ENCODE measurements at places on chromosomes 6 and 20. TPM values are rescaled to one million over a fixed set of nuclear protein-coding genes. Genes with fewer than 3 reads are reported as not detected.

GRCh38 chr20:47090835-47091234 is 196.2 kb downstream of the EYA2 start:
- no peak for DNase-seq
- no peaks in the 10 kb centered on the region for H3K4me1 ChIP-seq
- H3K27me3 ChIP-seq, result peaks cover 2% of the 10 kb centered on the region

DNA sequence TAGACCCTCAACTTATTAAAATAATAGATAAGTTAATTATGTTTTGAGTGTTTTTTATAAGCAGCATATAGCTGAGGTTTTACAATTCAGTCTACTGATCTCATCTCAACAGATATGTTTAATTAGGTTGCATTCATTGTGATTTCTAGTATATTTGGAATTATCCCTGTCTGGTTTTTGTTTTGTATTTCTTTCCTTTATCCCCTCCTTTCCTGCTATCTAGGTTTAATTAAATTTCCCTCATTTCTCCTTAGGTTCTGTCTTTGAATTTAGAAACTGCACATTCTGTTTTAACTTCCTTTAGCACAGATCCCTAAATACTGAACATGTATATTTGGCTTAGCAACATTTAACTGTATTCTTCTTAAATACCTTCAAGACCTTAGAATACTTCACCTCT is 4.9 kb upstream of the SUMO4 start:
- no peak for DNase-seq
- H3K27me3 ChIP-seq, result no peaks in the 10 kb centered on the region
- H3K4me3 ChIP-seq, result no peak overlapping the region
- peaks cover 46% of the 10 kb centered on the region for H3K4me1 ChIP-seq
- H3K36me3 ChIP-seq, result peaks cover 72% of the 10 kb centered on the region
- peak overlapping the region; percentile 13 for H3K27ac ChIP-seq

DNA sequence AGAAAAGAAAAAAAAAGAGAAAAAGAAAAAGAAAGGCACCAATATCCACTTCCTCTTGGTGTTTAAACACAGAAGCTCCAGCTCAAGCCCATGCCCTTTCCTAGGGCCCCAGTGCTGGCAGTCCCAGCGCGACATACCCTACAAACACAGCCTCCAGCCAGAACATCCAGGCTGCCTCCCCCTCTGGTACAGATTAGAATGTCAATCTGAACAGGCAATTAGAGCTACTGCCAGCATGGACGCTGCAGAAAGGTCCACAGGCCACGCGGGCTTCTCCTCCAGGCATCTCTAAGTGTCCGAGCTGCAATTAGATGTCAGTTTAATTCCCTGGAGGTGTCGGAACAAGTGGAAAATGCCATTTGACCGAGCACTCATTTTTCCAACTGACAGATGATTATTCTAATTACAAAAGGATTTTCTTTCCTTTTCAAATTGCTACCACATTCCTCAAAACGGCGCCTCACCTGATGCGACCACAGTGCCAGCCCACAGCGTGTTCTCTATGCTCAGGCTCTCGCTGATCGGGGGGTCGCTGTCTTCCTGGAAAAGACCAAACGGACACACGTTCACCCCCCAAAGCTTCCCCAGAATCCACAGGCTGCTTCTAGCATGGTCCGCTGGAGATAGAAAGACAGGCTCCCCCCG is 79.5 kb downstream of the ATP9A start:
- no peak for DNase-seq
- H3K36me3 ChIP-seq, result no peaks in the 10 kb centered on the region
- no peak overlapping the region for H3K27ac ChIP-seq

- no peaks in the 10 kb centered on the region for H3K4me1 ChIP-seq
- H3K27ac ChIP-seq, result no peak overlapping the region
- no peaks in the 10 kb centered on the region for H3K36me3 ChIP-seq
- H3K4me3 ChIP-seq, result no peak overlapping the region
- peak; percentile 74 for DNase-seq
Measured at GRCh38 chr20:59751075-59751711, 146.9 kb downstream of the PHACTR3 start.

DNA sequence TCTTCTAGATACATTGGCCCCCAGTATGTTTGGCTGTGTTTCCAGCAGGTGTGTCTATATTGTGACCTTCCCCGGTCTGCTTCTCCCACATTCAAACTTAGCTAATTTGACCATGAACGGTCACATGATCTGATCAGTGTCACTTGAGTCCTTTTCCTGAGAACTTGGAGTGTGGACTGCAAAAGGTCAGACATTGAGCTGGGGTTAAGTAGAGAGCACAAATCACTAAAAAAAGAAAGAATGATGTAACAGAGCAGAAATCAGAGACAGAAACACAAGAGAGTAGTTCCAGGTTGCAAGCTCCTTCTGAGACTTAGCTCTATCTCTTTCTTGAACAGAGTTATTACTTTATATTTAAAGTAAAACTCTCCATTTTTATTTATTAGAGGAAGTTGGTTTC is 733.9 kb downstream of the CBLN4 start:
- no peak for DNase-seq
- H3K36me3 ChIP-seq, result no peaks in the 10 kb centered on the region
- H3K27me3 ChIP-seq, result no peaks in the 10 kb centered on the region
- H3K4me3 ChIP-seq, result no peak overlapping the region
- H3K4me1 ChIP-seq, result no peaks in the 10 kb centered on the region

DNA sequence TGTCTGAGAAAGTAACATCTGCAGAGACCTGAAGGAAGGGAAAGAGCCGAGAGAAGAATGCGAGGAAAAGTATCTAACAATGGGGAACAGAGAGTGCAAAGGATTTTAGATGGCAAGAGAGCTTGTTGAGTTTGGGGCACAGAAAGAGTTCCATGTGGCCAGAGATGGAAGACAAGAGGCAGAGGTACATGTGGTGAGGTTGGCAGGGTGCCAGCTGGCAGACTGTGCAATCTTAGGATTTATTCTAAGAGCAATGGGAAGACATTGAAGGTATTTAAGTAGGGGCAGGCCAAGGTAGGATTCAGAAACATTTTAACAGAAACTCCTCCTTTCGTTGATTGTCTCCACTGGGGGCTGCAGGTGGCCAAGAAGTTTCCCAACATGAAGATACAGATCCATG is 20.4 kb upstream of the LBP start:
- no peak overlapping the region for H3K4me3 ChIP-seq
- peaks cover 10% of the 10 kb centered on the region for H3K27me3 ChIP-seq
- DNase-seq, result no peak
- no peak overlapping the region for H3K27ac ChIP-seq
- no peaks in the 10 kb centered on the region for H3K4me1 ChIP-seq
- H3K36me3 ChIP-seq, result no peaks in the 10 kb centered on the region

DNA sequence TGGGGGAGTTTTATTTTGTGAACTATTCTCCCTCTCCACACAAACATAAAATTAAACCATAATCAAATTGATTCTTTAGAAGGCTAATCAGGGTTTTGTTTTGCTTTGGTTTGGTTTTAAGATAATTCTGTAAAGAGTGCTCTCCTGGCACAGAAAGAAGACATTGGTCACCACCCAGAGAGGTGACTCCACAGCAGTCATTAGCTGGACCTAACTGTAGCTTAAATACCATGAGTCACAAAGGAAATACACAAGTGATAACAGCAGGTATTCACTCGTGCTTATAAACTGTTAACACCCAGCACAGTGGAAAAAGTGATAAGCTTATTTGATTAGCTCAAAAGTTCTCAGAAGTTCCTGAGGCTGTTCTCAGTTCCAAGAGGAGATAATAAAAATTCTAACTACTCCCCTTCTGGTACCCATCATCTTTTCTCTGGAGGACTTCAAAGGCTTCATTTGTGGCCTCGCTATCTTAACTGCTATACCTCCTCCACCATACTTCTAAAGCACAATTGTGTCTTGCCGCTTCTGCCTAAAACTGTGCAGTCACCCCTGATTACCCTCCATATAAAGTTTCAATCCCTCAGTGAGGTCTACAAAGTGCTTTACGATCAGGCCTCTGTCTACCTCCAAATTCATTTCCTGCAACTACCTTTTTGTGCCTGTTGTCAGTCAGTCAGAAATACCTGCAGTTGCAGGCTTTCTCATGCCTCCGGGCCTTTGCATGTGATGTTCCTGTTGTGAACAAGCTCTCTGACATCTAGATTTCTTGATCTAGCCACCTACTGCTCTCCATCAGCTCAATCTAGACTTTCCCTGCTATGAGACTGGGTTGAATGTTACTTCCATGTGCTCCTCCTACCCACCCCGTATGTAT is 201.1 kb downstream of the SAMD5 start:
- no peaks in the 10 kb centered on the region for H3K27me3 ChIP-seq
- no peak overlapping the region for H3K4me3 ChIP-seq
- H3K27ac ChIP-seq, result no peak overlapping the region
- H3K4me1 ChIP-seq, result no peaks in the 10 kb centered on the region
- no peaks in the 10 kb centered on the region for H3K36me3 ChIP-seq

DNA sequence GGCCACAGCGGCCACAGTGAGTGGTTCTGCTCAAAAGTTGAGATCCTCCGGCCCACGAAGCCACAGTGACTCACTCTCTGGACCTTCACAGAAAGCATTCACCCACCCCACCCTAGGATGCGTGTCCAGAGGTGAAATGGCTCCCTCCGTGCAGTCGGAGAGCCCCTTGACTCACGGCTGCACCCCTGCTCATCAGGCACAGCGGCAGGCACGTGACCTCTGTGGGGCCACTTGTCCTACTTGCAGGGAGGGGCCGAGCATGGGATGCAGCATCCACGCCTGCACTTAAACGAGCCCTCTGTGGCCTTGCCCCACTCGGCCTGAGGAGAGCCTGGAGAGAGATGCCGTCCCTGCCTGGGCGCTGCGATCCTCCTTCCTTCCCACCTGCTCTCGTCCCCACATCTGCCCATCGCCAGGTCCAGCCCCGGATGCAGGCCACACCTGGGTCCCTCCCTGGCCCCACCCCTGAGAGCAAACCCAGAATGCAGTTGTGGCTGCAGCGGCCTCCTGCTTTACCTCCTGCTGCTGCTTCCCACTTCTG is 28.7 kb downstream of the NTSR1 start:
- H3K4me3 ChIP-seq, result no peak overlapping the region
- no peak for DNase-seq
- H3K27ac ChIP-seq, result no peak overlapping the region
- peaks cover 49% of the 10 kb centered on the region for H3K4me1 ChIP-seq

GRCh38 chr20:38201356-38201755 is 36.3 kb upstream of the TGM2 start:
- peaks cover 6% of the 10 kb centered on the region for H3K27me3 ChIP-seq
- no peak overlapping the region for H3K4me3 ChIP-seq
- H3K4me1 ChIP-seq, result no peaks in the 10 kb centered on the region
- H3K27ac ChIP-seq, result no peak overlapping the region
- no peak for DNase-seq

- H3K4me3 ChIP-seq, result no peak overlapping the region
- DNase-seq, result no peak
- H3K4me1 ChIP-seq, result peaks cover 8% of the 10 kb centered on the region
- H3K27ac ChIP-seq, result no peak overlapping the region
Measured at GRCh38 chr6:41467061-41467460, 79.1 kb upstream of the FOXP4 start.

GRCh38 chr6:89830170-89830809 is 610 bp downstream of the CASP8AP2 start:
- H3K4me3 ChIP-seq, result peak overlapping the region; percentile 97
- peak overlapping the region; percentile 92 for H3K27ac ChIP-seq
- H3K27me3 ChIP-seq, result no peaks in the 10 kb centered on the region
- peaks cover 38% of the 10 kb centered on the region for H3K4me1 ChIP-seq

DNA sequence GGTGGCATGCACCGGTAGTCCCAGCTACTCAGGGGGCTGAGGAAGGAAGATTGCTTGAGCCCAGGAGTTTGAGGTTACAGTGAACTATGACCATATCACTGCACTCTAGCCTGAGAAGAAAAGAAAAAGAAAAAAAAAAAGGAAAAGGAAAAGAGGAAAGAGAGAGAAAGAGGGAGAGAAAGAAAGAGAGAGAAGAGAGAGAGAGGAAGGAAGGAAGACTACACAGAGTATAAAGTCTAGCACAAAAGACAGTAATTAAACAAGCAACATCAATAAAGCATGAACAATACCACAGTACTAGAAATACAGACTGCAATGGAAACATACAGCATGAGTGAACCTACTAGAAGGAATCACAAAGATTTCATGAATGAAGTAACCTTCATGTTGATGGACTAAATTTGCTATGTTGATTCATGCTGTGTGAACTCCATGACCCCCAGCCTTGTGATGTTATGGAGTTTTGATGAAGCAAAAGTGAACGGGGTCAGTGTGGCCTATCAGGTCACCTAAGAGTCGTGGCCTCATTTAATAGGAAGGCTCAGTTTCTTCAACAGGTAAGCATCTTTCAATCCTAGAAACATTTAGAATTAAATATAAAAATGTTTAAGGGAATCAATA is 57.6 kb downstream of the NUDT3 start:
- H3K4me3 ChIP-seq, result no peak overlapping the region
- H3K27me3 ChIP-seq, result no peaks in the 10 kb centered on the region
- H3K27ac ChIP-seq, result no peak overlapping the region
- peaks cover 11% of the 10 kb centered on the region for H3K4me1 ChIP-seq

DNA sequence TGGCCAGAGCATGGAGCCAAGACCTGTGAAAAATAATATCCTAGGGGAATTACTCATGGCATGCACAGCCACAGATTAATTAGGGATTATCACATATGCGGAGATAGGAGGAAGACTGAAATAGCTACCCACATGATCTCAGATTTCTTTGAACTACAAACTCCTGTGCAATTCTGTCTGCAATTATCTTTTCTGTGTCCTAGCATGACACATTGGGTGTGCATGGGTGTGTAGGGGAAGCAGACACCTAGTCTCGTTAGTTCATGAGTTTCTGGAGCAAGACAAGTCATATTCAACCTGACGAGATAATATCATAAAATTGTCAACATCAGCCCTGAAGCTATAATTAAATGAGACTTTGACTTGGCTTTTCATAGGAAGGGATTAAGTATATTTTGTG is 3.6 kb upstream of the SLC17A4 start:
- DNase-seq, result no peak
- H3K4me1 ChIP-seq, result no peaks in the 10 kb centered on the region
- no peak overlapping the region for H3K4me3 ChIP-seq
- peaks cover 5% of the 10 kb centered on the region for H3K27me3 ChIP-seq

DNA sequence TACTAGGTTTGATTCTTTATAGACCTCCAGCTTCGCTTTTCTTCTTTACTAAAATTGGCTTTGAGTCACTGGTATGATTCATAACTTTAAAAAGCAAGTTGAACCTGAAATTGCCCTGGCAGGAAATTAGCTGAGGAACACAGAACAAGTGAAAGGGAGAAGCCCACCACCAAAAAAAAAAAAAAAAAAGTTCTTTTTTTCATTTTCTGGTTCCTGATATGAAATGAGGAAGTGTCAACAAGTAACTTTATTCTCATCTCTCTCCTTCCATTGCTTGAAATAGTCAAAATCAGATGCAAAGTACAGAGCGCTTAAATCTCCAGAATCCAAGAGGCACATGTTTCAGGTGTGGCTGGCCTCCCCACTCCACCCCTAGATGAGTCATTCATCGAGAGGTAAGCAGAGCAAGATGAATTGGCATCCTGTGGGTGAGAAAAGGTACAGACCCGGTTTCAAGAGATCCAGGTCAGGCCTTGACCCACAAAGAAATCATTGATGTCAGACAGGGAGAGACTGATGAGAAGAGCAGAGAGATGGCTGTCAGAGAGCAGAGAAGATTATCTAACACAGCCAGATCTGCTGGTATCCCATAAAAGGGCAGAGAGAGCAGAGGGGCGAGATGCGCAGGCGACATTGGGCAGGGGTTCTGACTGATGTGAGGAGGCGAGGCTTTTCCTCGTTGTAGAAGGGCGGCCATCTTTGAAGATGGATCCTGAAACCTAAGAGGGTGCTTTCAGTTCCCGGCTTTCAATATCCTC is 54.8 kb upstream of the MBOAT1 start:
- H3K27me3 ChIP-seq, result no peaks in the 10 kb centered on the region
- no peak overlapping the region for H3K27ac ChIP-seq
- DNase-seq, result peak; percentile 34
- H3K4me3 ChIP-seq, result no peak overlapping the region

The GINS1 gene
- 24.6 TPM for total RNA-seq

The NKX2-2 gene
- total RNA-seq, result not detected

The KIF3B gene
- 39.9 TPM for total RNA-seq

The LTB gene
- 44.9 TPM for total RNA-seq

The NRSN1 gene
- total RNA-seq, result not detected

The RFX6 gene
- not detected for total RNA-seq
